ENCODE measurements at places on chromosomes 2 and 18.

- DNase-seq, result no peak
Observed at GRCh38 chr2:55729136-55729685, 35.6 kb upstream of the PNPT1 start.

DNA sequence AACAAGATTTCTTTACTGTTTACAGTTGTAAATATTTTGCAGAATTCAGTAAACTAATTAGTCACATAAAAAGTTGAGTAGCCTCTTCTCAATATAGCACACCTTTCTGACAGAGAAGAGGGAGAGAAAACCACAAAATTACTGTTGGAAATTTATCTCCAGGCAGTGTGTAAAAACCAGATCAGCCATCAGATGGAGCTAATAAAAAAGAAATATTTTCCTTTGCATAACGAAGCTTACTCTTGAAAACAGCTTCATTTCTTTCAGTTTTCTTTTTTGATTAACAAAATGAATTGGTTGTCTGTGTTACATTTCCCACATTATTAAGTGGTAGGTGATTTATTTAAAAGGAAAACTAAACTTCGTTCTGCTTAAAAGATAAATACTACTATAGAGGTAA, 259.3 kb upstream of the KCNJ3 start:
- DNase-seq, result no peak

DNA sequence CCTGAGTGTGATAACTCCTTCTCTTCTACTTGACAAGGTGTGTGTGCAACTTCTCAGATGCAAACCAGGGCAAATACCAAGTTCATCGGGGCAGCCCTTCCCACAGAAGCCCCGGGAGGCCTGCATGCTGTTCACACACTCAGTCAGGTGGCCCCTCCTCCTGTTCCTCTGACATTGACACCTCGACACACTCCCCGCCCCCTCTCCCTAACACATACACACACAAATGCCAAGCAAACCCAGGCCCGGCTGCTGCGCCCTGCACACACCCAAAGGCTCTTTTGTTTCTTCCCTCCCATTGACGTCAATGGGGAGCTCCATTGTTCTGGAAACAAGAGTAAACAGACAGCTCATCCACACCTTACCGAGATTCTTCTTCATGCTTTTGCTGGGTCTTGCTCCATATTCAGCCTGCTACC, 1.7 kb upstream of the PER2 start:
- peak; percentile 71 for DNase-seq

DNA sequence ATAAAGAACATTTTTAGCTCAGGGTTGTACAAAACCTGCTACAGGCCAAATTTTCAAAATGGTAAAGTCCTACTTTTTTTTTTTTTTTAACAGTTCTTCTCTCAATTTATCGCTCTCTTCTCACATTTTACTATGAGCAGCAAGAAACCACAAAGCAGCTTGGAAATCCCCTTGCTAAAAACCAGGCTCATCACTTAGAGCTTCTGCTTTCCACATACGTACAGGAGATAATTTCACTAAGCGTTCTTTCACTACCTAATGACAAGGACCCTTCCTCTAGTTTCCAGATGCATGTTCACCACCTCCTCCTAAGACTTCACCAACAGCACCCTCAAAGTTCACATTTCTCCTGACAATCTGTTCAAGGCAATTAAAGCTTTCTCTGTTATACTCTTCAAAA, 294.9 kb upstream of the CYRIA start:
- DNase-seq, result no peak

DNA sequence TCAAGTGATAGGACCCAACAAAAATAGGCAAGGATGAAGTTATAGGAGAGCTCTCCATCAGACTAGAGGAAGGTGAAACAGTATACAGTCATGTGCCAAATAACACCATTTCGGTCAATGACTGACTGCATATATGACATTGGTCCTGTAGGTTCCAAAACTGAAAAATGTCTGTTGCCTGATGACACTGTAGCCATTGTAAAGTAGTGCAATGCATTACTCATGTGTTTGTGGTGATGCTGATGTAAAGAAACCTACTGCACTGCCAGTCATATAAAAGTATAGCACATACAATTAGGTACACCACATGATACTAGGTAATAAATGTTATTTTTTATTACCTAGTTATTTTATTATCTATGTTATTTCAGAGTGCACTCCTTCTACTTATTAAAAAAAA, 147.9 kb downstream of the GREB1L start:
- no peak for DNase-seq

DNA sequence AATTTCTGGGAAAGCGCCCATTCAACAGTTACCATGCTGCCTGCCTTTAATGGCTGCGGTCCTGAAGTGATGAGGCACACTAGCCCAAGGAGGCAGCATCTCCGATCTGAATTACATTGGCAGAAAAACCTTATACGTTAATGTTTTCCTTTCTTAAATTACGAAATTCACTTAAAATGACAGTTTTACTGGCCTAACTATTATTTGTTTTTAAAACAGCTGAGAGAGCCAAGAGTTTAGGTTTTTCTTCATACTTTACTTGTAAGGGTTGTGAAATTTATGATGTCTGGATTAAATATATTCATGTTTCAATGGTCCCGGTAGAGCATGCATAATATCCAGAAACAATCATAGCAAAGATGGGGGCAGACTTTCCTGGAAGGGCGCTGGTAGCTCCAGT, 115.2 kb upstream of the REV1 start:
- no peak for DNase-seq

GRCh38 chr18:48563027-48563426, 24.2 kb downstream of the CTIF start:
- no peak for DNase-seq

DNA sequence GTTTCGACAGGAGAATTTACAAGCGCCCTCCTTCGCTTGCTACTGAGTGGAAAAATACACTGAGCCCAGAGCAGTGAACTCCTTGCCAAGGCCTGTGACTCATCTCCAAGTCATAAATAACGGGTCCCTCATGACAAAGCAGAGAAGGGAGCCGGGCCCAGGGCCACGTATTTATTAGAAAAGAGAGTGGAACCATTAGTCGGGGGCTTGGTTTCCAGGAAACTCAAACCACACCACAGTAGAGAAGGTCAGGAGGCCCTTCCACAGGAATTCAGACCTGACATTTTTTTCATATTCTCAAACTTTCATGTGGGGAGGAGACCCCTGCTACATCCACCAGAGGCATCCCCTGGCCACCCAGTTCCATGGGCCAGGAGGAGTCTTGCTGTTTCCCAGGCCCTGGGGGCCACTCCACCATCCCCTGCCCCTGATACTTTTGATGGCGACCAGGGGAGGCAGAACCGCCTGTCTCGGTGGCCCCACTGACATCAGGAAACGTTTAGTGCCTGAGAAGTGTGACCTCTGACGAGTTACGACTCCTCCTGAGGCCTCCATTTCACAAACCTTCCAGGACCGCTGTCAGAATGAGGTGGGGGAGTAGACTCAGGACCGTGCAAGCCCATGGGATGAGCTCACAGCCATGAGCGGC, 289.7 kb downstream of the DYSF start:
- peak; percentile 49 for DNase-seq
